HFFc6 (cell line): ENCODE measurements at places on chromosomes 12 and 14.

DNA sequence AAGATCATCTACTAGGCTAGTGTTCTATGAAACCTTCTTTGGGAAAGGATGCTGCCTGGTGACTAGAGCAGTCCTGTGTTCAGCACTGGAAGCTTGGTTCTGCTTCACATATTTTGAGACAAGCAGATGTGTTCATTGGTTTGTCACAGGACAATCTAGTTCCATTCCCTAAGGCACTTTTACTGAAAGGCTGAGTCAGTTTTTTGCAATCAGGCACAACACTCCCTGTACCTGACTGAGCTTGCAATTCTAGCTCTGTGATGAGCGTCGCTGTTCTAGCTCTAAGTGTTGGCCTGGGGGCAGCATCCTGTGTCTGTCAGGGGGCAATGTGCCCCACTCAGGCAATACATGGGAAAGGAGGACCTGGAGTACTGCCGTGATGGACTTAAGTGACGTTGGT lies 144.4 kb downstream of the CAND1 start:
- peak; percentile 60 for DNase-seq

GRCh38 chr12:75288860-75289259 lies 41.3 kb downstream of the CAPS2 start:
- no peak for DNase-seq

GRCh38 chr12:21907948-21908837 lies 33.0 kb downstream of the ABCC9 start:
- DNase-seq: no peak

DNA sequence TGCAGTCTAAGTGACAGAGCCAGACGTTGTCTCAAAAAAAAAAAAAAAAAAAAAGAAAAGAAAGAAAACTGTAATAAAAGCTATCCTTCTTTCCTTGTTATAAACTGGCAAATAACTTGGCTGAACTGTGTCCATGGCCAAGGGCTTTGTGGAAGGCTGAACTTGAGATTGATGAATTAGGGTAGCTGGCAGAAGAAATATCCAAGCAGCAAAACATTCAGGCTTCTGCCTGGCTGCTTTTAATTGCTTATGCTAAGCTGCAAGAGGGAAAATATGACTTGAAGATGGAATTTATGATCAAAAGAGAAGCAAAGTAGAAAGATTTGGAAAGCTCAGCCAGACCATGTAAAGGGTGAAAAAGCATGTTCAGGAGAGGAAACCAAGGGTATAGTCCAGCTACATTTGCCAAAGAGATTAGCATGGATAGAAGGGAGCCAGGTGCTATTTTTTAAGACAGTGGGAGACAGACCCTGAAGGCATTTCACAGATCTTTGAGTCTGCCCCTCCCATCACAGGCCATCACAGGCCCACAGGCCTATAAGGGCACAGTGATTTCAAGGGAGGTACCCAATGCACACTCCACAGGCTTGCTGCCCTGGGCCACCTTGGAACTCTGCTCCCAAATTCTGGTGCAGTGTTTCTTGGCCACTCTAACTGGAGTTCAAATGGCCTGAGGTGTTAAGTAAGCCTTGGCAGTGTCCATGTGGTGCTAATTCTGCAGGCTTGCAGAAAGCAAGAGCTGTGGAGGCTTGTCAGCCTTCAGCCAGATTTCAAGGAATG lies 226.0 kb downstream of the AEBP2 start:
- DNase-seq: no peak

GRCh38 chr12:66709893-66710292 lies 31.0 kb upstream of the GRIP1 start:
- no peak for DNase-seq

DNA sequence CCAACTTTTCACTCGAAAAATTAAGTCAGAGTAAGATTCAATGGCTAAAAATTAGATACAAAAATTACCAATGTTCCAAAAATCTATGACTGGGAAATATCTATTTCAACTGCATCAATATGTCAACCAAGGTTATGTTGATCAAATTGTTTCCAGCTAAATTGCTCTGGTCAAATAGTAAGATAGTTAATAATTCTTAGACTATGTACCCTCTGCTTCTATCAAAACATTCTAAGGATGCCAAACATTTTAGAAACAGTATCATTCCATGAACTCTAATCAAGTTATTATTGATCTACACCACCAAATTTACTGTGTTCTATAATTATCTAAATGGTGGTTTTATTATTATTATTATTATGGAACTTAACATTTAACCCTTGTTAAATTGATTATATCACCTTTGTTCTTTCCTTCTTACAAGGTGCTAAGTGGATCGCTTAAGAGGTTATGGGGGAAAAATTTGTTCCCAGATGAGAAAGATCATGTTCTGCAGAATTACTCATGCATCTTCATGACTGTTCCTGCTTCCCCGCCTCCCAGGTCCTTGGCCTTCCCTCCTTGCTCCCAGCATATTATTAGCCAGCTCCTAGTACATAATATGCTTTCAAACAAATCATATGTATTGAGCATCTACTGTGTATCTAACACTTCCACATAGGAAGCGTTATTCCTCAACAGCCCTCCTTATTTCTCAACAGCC lies 240.5 kb upstream of the KRR1 start:
- DNase-seq: no peak

- no peak for DNase-seq
Observed at GRCh38 chr12:92107094-92107493, 38.6 kb downstream of the BTG1 start.

DNA sequence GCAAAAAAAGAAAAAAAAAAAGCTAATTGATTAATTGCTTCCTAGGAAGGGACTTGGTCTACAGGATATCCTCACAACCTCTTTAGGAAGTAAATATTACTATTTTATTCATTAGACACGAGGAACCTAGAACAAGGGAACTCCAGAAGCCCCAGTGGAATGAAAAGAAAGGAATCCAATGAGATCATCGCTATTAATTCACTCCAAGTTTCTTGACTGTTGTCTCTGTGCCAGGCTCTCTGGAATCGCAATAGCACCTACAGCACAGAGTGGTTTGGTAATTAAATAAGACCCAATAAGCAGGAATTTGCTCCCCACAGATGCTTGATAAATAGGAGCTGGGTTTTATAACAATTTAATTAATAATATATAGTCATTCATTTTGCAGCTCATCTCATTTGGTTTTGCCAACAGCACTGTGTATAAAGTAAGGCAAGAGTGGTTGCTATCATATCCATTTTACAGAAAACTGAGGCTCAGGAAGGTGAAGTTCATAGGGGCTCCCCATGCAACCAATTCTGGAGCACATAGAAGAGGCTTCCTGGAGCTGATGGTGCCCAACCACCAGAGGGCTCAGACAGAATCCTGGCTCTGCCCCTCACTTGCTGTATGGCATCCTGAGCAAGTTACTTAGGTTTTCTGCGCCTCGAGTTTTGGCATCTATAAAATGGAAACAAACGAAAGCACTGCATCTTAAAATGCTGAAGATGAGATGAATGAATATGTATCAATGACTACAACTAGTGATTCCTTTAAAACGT lies 420.2 kb downstream of the MED13L start:
- no peak for DNase-seq

DNA sequence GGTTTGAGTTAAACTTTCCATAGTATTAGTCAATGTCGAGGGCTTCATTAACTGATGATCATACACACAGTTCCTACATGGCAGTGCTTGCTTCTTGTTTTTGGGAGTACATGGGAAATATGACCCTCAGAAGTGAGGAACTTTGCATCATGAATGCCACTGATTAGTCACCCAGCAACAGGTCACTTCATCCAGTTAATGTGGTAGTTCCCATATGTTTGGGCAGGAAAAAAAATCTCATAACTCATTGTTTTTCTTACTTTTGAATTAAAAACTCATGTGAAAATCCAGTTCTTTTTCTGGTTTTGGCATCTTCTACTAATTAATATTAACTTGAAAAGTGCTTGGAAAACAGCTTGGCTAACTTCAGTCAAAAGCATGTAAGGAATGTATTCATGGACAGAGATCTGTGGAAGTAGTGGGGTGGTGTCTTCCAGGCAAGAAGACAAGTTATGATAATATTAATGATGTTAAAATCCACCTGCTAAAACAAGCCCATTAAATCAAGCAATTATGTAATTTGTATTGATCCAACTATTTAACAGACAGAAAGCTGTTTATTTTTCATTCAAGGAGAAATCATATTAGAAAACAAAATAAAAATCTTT lies 309.1 kb upstream of the NAV3 start:
- no peak for DNase-seq

GRCh38 chr12:115155665-115156645 lies 472.0 kb upstream of the TBX3 start:
- DNase-seq: peak; percentile 99

GRCh38 chr12:104852896-104853295 lies 105.2 kb downstream of the SLC41A2 start:
- DNase-seq: no peak

- peak; percentile 42 for DNase-seq
Observed at GRCh38 chr12:5134861-5135525, 91.3 kb downstream of the KCNA5 start.

DNA sequence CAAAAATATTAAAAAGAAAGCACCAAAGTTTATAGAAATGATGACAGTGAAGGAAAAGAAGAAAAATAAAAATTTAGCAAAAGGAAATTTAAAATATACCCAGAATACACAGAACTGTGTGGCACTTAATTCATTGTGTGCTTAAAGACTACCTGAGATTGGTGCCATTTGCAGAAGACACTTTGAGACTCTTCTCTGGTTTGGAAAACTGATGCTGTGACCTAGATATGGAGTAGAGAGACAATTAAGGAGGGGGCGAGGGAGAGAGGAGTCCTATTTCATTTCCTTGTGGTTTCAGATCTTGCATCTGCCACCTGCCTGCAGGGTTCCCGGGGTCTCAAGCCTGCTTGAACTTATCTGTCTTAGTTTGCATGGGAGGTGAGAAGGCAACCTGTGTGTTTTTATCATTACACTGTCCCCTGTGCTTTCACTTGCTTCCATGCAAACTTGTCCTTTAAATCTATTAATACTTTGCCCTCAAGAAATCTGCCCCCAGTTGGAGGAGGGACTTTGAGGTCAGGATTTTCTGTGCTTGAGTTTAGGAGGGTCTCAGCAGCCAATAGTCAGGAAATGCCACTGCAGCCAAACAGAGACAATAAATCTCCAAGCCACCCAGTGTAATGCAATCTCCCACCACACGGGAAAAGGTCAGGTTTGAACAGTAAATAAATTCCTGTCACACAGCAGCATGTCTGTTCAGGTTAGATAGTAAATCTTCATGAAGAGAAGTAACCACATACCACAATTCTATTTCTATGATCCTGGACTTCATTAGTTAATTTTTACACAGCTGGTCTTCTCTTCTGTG lies 119.4 kb downstream of the CAND1 start:
- DNase-seq: no peak

- DNase-seq: no peak
Observed at GRCh38 chr12:24398605-24399004, 449.1 kb upstream of the SOX5 start.

DNA sequence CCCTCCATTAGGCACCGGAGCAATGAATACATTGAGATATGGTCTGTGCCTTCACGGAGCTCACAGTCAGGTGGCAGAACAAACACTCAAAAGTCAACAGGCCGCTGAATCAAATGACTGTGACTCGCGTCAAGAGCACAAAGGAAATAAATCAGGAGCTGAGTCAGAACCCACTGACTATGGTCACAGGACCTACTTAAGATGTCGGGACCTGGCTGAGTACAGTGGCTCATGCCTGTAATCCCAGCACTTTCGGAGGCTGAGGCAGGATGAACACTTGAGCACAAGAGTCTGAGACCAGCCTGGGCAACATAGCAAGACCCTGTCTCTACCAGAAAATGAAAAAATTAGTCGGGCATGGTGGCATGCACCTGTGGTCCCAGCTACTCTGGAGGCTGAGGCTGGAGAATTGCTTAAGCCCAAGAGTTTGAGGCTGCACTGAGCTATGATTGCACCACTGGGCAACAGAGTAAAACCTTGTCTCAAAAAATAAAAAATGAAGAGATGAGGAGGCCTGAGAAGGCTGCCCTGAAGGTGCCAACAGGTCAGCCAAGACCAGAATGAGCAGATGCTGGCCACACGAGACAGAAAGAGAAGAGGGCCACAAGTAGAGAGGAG lies 19.9 kb downstream of the TMEM233 start:
- no peak for DNase-seq

GRCh38 chr12:108845696-108846095 lies 11.7 kb downstream of the SSH1 start:
- no peak for DNase-seq
